ENCODE measurements at places on chromosomes 6 and 20.

DNA sequence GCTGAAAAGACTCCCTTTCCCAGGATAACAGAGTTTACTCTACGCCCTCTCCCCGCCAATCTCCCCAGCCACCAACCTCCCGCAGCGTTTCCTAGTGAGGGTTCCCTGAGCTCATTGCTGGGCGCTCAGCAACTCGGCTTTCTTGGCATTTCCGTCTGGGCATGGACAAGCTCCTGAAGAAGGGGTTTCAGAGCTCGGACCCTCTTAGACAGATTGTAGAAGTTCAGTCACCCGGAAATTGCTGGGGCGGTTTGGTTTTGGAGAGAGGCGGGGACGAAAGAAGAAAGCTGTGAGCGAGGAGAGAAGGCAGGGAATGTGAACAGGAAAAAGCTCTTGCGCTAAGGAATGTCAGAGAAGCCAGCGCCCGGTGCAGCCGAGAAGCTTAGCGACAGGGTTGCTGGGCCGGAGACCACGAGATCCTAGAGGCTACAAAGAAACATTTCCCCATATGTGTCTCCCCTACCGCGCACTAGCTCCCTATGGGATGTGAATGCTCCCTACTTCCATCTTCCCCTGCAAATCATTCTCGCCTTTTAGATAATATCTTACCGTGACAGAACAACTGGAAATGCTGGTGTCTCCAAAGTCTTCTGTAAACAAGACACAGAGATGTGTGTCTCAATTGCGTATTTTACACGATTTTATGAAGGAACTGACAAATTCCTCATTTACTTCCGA, 15.8 kb downstream of the POM121L2 start:
- DNase-seq = no peak

DNA sequence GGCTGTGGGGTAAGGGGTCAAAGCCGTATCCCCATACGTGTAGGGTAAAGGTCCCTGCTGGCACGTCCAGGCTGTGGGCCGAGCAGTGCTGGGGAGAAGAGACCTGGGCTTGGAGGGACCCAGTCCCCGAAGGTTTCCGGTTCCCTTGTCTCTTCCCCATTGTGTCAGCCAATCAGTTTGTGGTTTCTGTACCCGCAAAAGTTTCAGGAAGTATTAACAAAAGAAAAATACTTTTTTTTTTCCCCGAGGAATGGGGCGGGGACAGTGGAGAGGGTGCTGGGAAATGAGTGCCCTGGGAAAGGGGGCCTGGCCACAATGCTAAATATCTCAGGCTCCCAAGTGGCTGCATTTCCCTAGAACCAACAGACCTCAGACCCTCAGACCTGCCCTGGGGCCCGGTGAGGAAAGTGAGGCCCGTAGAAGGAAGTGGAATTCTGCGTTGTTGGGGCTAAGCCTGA, 15.2 kb upstream of the AMD1 start:
- DNase-seq = no peak

GRCh38 chr6:26215585-26216358, 128.5 kb downstream of the HFE start:
- no peak for DNase-seq

DNA sequence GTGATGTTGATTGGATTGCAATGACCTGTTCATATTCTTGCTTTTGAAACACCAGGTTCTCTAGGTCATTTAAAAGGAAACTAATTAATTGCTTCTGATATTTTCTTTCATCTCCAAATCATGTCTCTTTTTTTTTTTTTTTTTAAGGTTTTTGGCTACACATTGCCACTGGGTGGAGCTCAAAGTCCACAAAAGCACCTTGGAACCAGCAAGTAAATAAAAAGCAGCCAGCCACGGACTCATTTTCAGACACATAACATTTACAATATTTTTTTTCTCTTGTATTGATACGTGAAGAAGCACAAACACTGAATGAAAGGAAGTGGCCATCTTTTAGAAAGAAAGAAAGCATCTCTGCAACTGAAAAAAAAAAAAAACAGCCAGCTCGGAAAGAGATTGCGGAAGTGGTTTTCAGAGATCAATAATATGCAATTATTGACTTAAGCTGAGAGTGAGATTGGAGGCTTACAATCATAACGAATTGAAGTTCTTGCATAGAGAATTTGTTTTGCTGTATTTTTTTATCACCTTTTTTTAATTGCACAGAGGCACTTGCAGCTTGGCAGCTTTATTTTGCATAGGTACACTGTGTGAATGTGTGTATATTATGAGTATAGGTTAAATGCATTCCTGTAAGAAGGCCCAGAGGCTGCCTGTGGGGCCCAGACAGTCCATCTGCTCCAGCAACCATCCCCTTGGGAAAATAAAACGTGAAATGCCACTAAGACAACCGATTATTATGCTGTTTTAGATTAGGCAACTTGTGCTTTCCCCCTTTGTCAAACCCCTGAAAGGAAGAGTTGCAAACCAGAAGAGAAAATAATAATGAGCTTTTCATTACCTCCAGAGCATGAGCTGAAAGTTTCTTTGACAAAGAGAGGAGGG, 28.2 kb downstream of the CGA start:
- no peak for DNase-seq

DNA sequence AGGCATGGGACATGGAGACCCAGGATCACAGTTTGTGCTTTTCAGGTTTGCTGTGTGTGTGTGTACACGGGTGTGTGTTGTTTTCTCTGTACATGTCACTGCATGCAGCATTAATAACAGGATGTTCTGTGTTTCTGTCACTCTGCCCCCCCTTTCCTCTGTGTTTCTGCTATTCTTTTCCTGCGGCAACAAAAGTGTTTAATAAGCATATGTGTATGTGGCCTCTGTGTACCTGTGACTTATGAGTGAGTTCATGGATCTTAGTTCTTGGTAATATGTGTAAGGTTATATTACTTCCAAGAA, 9.8 kb downstream of the SYNGAP1 start:
- no peak for DNase-seq

DNA sequence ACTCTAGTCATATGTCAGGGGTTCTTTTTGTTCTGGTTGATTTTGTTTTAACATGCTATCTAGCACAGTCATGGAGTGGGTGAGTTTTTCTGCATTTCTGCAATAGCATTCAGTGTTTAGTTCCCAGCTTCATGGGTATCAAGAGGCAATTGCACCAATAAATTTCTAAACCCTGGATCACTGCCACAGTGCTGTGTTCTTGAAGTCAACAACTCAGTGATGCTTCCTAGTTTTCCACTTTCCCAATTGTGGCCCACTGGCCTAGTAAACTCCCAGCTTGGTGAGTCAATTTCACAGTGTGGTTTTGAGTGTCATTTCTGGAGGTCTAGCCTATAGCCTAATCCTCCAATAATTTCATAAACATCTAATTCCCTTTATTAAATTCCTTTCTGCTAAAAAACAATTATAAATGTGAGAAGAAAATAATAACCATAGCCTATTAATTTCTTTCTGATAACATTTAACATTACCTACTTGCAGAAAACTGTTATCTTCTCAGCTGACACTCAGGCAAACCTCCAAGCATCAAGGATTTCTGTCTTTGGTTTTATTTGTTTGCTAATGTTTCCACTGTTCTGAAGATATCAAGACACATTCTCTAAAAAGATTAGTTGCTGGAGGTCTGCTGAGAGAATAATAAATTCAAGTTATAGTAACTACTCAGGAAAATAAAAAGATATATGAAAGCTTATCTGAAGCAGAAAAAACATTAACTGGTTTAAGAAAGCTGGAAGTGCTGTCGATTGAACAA, 89.9 kb downstream of the PDE7B start:
- no peak for DNase-seq

DNA sequence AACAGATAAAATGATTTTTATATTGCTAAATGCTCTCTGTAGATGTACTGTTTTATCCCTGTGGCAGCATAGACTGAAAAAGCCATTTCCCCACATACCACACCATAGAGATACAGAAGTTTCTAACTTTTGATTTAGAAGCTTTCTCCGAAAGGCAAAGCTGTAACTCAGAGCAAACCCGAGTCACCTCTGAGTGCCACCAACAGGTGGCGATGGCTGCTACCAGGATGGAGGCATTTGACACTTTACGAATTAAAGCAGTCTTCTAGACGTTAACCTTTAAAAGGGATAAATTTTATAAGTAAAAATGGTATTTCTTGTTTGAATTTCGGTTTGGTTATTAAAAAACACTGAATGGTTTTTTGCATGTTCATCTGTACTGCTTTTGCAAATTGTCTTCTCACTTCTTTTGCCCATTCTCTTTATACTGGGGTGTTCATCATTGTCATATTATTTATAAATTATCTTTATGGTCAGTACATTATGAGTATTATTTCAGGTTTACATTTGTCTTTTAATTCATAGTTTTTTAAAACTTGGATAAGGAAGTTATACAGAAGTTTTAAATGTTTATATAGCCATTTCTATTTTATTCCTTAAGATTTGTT, 201.0 kb upstream of the CEP162 start:
- no peak for DNase-seq

DNA sequence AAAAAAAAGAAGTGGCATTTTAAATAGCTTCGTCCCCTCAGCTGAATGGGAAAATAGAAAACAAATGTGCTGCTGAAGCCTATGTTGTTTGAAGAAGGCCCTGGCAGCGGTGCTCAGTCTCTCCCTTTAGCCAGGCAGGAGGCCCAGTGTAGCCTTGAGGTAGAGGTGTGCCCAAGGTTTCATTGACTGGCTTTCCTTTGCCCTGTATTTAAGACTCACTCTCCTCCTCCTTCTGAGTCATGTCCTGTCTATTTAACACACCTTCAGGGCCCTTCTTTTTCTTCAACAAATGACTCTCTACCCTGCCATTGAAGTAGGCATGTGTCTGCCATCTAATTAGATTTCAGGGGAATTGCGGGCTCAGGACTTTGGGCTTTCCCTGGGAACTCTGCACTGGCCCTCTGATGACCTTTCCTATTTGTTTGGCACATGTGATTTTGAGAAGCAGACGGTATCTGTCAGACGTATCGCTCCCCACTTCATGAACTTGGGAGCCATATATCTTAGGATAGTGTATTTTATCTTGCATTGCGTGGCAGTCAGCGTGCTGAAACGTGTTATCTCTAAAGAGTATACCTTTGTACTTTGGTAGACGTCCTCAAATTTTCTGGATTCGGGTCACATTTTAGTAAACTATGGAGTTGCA, 4.3 kb downstream of the TJAP1 start:
- no peak for DNase-seq

- no peak for DNase-seq
These were observed 10.9 kb upstream of the BNIP5 start for GRCh38 chr6:36347621-36348020.

- no peak for DNase-seq
These were observed 1383.5 kb upstream of the DEFB115 start for GRCh38 chr20:29873946-29874345.

GRCh38 chr20:16174311-16174710, 398.9 kb downstream of the KIF16B start:
- DNase-seq = no peak

- no peak for DNase-seq
These were observed 366.2 kb upstream of the BTBD3 start for GRCh38 chr20:11551479-11551878.

GRCh38 chr20:44918761-44919160, 8.9 kb downstream of the PABPC1L start:
- DNase-seq = no peak

DNA sequence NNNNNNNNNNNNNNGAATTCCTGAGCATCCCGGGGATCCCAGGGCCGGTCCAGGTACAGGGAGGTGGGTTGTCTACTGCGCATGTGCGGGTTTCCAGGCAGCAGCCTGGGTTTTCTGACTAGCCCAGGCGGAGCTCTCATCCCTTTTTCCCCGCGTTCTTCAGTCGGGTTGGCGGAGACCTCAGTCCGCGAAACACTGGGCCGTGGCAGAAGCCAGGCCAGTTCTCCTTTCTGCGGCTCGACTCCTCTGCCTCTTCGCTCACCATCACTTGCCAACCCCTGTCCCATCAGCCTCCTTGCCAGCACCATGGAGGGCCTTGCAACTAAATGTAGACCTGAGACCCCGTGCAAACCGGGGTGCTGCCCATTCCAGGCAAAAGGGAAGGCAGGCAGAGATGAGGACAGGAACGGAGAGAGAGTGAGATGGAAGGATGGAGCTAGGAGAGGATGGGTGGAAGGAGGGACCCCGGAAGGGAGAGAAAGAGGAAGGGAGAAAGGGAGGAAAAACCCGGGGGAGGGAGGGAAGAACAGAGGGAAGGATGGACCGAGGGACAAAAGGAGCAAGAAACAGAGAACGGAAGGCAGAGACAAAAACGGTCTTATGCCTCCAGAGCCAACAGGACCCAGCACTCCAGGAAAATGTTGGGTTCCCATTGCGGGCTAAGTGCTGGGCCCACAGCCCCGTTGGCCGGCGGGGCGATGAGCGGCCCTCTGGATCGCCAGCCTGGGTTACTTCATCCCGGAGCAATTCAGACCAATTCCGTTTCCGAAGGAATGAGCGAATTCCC, 445.4 kb upstream of the DEFB115 start:
- no peak for DNase-seq

DNA sequence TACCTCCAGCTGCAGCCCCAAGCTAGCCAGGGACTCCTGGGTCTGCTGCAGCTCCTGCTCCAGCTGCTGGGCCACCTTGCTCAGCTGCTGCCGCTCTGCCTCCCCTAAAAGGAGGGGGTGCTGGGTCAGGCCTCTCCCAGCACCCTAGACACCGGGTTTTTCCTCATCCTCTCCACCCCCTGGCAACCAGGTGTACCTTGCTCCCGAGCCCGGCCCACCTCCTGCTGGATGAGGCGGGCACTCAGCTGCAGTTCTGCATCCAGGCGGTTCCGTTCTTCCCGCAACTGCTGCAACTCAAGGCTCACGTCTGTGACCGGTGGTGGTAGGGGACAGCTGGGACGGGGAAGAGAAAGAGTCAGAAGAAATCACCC, 6.1 kb upstream of the PSORS1C2 start:
- no peak for DNase-seq

GRCh38 chr20:32922466-32922865, 63.7 kb downstream of the EFCAB8 start:
- DNase-seq = no peak

DNA sequence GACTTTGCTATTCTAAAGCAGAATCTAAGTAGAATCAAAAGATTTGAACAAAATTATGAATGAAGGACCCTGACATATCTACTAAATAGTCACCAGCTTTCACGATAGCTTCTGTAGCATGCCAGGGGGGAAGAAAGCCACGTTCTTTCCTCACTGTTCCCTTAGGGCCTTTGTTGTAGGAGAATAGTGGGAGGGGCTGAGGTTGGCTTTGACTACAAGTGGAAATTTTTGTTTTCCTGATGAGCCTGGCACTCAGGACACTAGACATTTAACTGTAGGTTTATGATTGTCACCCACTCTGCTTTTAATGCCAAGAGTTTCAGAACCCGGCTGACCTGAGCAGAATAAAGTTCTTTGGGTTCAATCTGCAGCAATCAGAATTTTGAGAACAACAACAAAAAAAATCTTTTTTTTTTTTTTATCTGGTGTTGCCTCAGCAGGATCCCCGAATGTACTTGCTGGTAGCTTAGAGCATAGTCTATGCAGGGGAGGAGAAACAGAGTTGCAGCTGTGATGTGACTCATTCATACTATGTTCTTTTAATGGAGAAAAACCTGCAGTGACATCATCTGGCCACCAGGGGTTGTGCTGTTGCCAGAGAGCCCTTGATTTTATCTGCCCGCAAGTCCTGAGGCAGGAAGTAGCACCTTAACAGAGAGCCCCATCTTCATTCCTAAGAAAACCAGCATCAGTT, 38.5 kb downstream of the TPD52L1 start:
- DNase-seq = peak; percentile 11

Data from stimulated activated CD8-positive, alpha-beta memory T cell treated with anti-CD3 and anti-CD28 coated beads, Interleukin-4, amount 100 ng/mL, for 1 hour (primary cell).